Activated T-helper 1 cell treated with anti-CD3 and anti-CD28 coated beads, Interleukin-2, amount 50 U/mL, for 16 hours (primary cell): ENCODE measurements at places on chromosomes 16 and 17.

DNA sequence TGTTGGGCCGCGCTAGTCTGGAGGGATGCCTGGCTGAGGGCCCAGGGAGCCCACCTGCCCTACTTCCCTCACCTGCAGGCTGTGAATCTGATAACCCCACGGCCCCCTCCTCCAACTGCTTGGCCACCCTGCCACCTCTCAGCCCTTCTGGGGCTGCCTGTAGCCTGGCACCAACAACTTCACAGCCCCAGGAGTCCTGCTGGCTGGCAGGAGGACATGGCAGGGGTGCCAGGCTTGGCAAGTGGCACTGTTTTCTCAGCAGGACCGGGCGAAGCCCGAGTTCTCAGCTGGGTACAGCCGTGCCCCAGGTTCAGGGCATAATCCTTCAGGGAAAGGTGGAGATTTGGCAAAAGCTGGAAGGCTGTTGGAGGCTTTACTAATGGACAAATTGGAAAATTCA, 129.6 kb downstream of the CMIP start:
- no peak for DNase-seq

GRCh38 chr17:14057591-14057990, 11.7 kb upstream of the COX10 start:
- DNase-seq, result no peak

- no peak for DNase-seq
Observed at GRCh38 chr16:69483611-69484010, 59.2 kb downstream of the CYB5B start.

- DNase-seq, result no peak
Observed at GRCh38 chr17:76574166-76574565, 11.5 kb downstream of the ST6GALNAC2 start.

- no peak for DNase-seq
Observed at GRCh38 chr16:66003201-66003600, 363.3 kb upstream of the CDH5 start.

GRCh38 chr16:85564277-85565051, 48.7 kb upstream of the GSE1 start:
- no peak for DNase-seq

DNA sequence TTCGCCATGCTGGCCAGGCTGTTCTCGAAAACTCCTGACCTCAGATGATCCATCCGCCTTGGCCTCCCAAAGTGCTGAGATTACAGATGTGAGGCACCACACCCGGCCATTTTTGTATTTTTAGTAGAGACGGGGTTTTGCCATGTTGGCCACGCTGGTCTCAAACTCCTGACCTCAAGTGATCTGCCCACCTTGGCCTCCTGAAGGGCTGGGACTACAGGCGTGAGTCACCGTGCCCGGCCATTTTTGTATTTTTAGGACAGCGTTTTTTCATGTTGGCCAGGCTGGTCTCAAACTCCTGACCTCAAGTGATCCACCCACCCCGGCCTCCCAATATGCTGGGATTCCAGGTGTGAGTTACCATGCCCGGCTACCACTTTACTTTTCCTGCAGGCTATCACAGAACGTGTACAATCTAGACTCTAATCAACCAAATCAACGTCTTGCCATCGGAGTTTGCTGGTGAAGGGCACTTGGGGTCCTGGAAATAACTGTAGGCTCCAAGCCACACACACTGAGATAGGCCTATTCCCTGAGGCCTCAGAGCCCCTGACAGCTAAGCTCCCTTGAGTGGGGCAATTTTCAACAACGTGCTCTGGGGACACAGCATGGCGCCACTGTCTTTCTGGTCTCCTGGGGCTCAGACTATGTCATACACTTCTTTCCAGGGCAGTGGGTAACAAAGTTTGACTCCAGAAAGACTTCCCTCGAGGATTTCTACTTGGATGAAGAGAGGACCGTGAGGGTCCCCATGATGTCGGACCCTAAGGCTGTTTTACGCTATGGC, 12.7 kb downstream of the SERPINF1 start:
- DNase-seq, result no peak

- DNase-seq, result no peak
Observed at GRCh38 chr16:70659953-70660671, 13.8 kb downstream of the IL34 start.

GRCh38 chr17:49393491-49394255, 21.0 kb downstream of the PHB1 start:
- DNase-seq, result no peak

DNA sequence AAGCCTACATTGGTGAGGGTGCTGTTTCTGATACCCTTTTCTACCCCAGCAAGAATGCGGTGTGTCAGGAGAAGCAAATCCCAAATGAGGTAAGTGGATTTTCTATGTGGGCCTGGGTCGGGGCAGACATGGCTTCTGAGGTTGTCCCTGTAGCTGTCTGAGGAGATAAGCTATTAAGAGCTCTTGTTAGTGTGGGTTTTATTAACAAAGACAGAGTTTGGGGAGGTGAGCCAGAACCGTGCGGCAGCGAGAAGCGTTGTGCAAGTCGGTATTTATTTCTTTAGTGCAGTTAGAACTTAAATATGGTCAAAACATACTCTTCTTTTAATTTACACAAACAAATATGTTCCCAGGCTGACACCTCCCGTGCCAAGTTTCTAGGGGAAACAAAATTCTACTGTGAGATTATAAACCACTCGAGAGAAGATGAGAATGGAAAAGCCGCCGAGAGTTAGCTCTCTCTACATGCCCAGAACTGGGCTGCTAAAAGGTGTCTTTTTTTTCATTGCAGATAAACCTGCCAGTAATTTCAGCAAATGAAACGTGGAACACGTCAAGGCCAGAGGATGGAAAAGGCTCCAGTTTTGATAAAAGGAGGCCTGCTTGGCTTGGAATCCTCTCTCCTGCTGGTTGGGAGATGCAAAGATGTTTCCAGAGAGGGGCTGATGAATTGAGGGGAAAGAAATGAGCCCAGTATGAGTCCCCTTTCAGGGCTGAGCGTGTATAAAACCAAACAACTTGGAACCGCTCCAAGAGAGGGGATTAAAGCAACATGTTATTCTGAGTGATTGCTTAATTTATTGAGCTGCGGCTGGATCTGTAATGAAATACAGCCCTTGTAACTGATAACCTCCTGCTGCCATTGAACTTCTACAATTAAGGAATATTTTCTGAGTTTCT, 254.6 kb downstream of the MRTFB start:
- DNase-seq, result no peak

- no peak for DNase-seq
Observed at GRCh38 chr17:67311575-67311974, 54.8 kb downstream of the PSMD12 start.

DNA sequence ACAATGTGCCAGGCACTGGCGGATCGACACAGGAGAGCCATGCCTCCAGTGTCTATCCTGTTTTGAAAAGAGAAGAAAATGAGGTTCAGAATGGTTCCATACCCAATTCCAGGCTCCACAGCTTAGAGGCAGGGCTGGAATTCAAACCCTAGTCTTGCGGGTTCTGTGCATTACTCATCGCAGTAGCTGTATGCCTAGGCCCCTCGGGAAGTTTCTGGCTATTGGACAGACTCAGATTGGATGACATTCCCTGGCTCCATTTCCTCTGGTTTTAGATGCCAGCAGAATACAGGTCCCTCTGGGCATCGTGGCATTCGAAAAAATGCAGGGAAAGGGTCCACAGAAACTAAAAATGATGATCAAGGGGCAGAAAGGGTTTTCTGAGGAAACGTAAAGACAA, 184.7 kb downstream of the COPRS start:
- DNase-seq, result no peak

DNA sequence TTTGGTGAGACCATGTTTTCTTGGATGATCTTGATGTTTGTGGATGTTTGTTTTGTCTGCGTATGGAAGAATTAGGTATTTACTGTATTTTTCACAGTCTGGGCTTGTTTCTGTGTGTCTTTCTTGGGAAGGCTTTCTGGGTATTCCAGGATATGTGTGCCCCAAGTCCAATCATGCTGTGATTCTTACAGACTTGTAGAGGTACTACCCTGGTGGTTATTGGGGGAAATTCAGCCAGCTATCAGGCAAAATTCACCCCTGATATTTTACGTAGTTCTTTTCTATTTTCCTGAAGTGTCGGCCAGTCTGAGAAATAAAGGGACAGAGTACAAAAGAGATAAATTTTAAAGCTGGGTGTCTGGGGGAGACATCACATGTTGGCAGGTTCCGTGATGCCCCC, 33.4 kb upstream of the ARL4D start:
- DNase-seq, result no peak

GRCh38 chr16:58317608-58318152, 22.9 kb upstream of the PRSS54 start:
- DNase-seq, result no peak

- no peak for DNase-seq
Observed at GRCh38 chr17:82269138-82269881, 4.2 kb downstream of the CSNK1D start.

- DNase-seq, result no peak
Observed at GRCh38 chr17:9817086-9817485, 4.8 kb downstream of the GSG1L2 start.

DNA sequence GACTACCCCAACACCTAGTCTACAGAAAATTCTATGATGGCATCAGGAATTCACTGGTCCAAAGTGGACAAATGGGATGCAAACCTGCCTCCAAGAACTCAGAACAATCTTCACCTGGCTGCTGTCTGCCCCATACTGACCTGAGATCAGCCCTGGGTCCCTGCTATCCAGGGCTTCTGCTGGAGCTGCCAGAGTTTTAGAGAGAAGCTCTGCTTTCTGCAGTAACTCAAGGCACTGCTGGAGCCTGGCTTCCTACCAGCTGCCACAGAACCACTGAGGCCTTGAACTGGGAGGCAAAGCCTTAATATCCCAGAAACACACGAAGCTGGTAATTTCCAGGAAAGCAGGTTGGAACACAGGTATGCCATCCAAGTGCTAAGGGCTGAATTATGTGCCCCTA, 7.5 kb downstream of the TMEM170A start:
- DNase-seq, result no peak

GRCh38 chr16:19008245-19009169, 24.8 kb downstream of the TMC7 start:
- DNase-seq, result no peak

- no peak for DNase-seq
Observed at GRCh38 chr17:76732734-76733617, 4.2 kb downstream of the SRSF2 start.

DNA sequence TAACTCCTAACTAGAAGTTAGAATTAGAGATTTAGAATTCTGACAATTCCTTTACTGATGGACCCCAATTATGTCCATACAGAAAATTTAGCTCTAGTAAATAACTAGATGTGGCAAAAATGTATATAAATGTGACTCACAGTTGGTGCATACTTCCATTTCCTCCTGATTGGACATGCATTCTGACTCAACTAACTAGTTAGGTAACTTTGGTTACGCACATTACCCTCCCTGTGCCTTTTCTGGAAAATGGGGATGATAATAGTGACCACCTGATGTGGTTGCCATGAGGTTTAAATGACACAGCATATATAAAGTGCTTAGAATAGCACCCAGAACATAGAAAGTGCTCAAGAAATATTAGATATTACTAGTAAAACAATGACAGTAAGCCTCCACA, 550.0 kb upstream of the SALL1 start:
- no peak for DNase-seq

DNA sequence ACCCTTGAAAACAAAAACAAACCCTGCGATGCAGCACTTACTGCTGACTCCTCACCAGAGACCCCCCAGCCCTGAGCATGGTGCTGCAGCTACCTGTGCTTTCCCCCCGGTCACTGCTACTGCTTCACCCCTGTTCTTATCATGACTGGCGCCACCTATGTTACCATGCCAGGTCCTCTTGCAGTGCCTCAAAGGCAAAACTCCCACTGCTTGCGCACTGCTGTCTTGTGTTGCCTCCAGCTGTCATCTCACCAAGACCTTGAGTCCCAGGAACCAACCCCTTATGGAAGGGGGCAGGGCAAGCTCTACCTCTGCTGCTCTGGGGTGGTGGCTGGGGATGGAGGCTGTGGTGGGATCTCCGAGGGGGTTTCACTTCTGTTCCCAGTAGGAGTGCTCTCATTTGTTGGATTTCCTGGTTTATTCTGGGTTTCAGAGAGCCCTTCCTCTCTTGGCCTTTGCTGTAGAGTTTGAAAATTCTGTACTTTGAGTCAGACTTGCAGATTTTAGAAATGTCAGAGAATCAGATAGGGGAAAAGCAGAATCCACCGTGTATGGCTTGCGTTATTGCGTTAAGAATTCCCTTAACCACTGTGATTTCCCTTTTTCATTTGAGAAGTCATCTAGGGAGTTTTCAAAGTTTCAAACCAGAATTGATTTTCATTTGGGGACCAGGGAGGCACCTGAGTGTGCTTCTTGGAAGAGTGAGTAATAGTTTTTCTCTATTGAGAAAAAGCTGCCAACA, 96.6 kb downstream of the SPECC1 start:
- no peak for DNase-seq

DNA sequence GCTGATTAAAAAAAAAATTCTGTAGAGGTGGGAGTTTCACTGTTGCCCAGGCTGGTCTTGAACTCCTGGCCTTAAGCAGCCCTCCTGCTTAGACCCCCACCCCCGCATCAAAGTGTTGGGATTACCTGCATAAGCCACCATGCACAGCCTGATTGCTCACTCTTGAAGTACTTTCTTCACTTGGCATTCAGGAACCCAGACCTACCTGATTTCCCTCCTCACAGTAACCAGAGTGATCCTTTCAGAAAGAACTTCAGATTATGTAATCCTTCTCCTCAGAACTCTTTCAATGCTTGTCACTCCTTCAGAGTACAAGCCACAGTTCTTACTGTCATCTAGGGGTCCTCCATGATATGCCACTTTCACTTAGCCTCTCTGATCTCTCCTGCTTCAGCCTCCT, 1.4 kb downstream of the EFCAB13 start:
- no peak for DNase-seq

DNA sequence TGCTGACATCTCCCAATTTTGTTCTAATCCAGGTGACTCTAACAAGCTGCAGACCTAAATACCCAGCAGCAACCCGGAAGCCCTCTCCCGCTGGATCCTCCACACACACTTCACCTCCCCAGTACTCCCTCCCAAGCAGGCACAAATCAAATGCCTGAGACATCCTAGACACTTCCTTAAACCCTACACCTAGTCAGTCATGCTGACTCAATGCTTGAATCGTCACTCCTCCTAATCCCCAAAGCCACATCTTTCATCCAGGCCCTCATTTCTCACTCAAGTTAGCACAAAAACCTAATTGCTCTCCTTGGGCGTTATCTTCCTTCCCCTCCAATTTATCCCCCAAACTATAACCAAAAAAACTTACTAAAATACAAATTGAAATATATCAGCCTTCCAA, 32.7 kb downstream of the CMC2 start:
- no peak for DNase-seq

DNA sequence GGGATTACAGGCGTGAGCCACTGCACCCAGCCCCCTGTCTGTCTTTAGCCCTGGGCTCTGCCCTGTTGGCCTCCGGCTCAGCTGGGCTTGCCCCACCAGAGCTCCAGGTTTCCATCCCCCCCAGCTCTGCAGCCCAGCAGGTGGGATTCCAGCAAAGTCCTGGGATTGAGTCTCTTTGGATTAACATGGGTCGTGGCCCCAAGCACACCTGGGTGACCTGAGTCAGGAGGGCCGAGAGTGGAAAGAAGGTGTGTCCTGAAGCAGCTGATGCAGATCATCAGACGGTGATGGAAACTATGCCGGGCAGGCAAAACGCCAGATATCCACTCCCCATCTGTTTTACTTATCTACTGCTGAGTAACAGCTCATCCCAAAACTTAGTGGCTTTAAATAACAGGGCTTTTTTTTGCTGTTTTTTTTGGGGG, 72.5 kb downstream of the KNOP1 start:
- DNase-seq, result no peak
